ENCODE measurements at places on chromosomes 7 and 10.

DNA sequence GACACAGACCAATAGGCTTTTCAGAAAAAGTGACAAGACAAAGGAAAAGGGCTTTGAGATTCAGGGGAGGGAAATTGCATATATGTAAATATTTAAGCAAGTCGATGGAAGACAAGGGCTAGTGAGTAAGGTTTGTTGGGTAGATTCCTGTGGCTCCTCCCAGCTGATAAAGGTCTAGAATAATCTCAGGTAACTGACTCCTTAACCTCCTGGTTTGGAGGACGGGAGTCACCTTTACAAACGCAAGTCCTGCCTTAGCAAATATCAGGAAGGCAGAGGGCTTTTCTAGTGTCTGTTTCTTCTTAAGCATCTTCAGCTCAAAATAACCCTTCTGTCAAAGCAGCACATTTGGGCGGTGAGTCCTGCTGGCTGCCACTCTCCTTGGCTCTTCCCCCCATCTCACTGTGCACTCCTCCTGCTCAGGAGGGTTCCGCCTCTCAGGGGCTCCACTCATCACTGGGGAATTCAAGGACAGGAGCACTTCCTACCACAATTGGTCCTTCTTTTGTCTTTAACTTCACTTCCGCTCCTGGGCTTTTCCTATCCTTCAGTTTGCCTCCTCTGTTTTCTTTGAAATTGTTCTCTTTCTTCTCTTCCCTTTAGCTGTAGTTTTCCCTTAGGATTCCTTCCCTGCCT, 496.3 kb upstream of the KLF6 start:
- DNase-seq = no peak

DNA sequence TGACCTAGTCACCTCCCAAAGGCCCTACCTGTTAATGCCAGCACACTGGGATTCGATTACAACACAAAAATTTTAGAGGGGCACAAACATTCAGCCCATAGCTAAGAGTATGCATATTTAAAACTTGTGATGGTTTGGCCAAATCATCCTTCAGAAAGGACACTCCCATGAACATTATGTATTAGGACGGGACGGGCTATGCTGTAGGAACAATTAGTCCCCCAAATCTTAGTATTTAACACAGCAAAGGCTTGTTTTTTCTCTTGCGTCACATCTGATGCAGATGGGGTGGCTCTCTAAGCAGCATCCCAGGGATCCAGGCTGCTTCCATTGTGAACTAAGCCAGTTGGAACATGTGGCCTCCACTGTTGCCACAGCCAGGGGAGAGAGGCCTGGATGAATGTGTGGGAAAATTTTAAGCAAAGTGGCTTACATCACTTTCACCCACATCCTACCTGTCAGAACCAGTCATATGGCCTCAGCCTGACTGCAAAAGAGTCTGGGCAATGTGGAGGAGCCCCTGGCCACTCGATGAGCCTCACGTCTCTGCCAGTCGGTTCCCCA, 26.6 kb downstream of the CHST3 start:
- no peak for DNase-seq

DNA sequence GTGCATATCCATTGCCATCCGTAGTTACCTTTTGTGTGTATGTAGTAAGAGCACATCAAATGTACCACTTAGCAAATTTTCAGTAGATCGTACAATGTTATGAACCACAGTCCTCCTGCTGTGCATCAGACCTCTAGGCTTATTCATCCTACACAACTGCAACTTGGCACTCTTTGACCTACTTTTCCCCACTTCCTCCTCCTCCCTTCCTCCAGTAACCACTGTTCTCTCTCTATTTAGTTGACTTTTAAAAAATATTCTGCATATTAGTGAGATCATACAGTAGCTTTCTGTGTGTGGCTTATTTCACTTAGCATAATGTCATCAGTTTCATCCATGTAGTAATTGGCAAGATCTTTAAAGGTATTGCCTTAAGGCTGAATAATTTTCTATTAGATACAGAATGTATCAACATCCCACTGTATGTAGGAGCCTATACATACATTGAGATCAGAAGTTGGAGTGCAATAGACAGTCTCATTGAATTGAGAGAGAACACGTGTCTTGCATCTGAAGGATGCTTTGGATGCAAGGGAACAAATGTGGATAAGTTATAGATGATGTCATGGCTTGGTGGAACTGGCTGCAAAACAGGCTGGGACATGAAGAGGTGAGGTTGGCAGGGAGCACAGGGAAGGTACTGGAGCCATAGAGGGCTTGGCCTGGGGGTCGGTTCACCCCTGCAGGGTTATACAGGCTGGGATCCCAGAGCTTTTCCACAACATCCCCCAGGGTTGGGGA, 83.0 kb upstream of the FAM180A start:
- no peak for DNase-seq

GRCh38 chr7:102291916-102292267, 5.2 kb downstream of the SH2B2 start:
- no peak for DNase-seq

GRCh38 chr7:94492601-94493000, 17.0 kb upstream of the CASD1 start:
- no peak for DNase-seq

- no peak for DNase-seq
Measured at GRCh38 chr7:140009735-140010134, 53.0 kb downstream of the PARP12 start.

DNA sequence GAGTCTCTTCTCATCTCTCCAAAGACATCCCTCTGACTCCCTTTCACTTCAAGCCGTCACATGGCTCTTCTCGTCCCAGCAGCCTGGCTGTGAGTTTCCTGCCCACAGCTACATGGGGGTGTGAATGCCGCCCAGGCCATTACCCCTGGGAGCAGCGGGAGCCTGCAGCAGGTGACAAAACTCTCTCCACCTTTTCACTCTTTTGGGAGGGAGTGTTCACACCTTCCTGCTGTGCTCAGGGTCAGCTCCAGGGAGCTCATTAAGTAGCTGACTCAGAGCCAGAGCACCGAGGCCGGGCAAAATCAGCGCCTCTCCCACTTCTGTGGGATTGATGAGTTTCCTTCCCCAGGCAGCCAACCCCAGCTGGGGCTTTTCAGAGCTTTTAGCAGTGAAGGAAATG, 271.3 kb downstream of the TYW1 start:
- DNase-seq = no peak

GRCh38 chr7:108073305-108074070, 56.7 kb downstream of the LAMB4 start:
- DNase-seq = no peak
